Choroid plexus epithelial cell (primary cell): ENCODE measurements at places on chromosomes 12 and 14.

GRCh38 chr12:115394496-115395220, 710.7 kb upstream of the TBX3 start:
- DNase-seq: no peak

DNA sequence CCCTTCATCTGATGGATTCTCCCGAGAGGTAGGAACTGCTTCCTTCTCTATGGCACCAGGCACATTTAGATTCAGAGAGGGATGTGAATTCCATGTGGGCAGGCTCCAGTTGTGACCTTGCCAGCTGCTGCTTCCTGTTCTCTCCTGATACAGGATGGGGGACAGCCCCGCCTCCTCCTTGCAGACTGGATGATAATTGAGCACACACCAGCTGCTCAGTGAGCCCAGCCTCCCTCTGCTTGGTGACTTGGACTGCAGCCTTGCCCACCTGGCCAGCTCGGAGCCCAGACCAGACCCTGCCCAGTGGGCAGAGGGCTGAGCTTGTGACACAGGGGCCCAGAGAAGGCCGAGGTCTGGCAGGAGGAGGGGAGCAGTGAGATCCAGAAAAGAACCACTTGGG, 90.2 kb downstream of the CALM1 start:
- no peak for DNase-seq

- DNase-seq: no peak
These were observed 97.7 kb downstream of the RMST start for GRCh38 chr12:97560350-97560749.

GRCh38 chr12:90677552-90677951, 277.4 kb downstream of the CCER1 start:
- no peak for DNase-seq

DNA sequence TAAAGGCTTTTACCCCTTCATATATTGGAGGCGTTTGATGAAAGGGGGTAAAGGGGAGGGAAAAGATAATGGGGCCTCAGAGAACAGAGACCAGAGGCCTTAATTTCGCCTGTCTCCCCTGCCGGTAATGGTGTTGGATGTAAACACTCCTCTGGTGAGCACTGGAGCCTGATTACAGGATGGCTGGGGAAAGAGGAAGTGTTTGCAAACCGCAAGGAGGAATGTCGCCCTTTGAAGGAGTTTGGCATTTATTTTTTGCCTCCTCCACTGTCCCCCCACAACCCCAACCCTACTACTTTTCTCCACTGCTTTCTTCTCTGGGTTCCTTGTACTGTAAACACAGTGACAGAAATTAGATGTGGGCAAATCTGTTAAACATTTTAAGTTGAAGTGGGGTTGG, 211.9 kb upstream of the TBX3 start:
- DNase-seq: peak; percentile 13
